ENCODE measurements at places on chromosomes 16 and 17. TPM values are rescaled to one million over a fixed set of nuclear protein-coding genes. Genes with fewer than 3 reads are reported as not detected.

- H3K27ac ChIP-seq = no peak overlapping the region
- peaks cover 17% of the 10 kb centered on the region for H3K27me3 ChIP-seq
- no peak overlapping the region for H3K4me3 ChIP-seq
- H3K4me1 ChIP-seq = peaks cover 4% of the 10 kb centered on the region
- no peak for DNase-seq
- no peaks in the 10 kb centered on the region for H3K36me3 ChIP-seq
These were observed 6.3 kb downstream of the VWA3A start for GRCh38 chr16:22098405-22099255.

GRCh38 chr16:8712589-8713361 lies 38.4 kb downstream of the ABAT start:
- peaks cover 24% of the 10 kb centered on the region for H3K36me3 ChIP-seq
- H3K4me1 ChIP-seq = peaks cover 6% of the 10 kb centered on the region
- no peak overlapping the region for H3K27ac ChIP-seq
- H3K27me3 ChIP-seq = no peaks in the 10 kb centered on the region
- no peak overlapping the region for H3K4me3 ChIP-seq

GRCh38 chr17:48878920-48879898 lies 13.4 kb upstream of the ATP5MC1 start:
- no peak overlapping the region for H3K27ac ChIP-seq
- H3K4me3 ChIP-seq = no peak overlapping the region
- no peak for DNase-seq
- peaks cover 2% of the 10 kb centered on the region for H3K4me1 ChIP-seq
- H3K27me3 ChIP-seq = no peaks in the 10 kb centered on the region

GRCh38 chr16:265002-265529 lies 10.7 kb downstream of the RGS11 start:
- H3K4me1 ChIP-seq = no peaks in the 10 kb centered on the region
- DNase-seq = no peak
- peaks cover 40% of the 10 kb centered on the region for H3K36me3 ChIP-seq
- no peak overlapping the region for H3K27ac ChIP-seq
- no peaks in the 10 kb centered on the region for H3K27me3 ChIP-seq

Gene CRYM
- 4.5 TPM for total RNA-seq

Gene NPIPB13
- total RNA-seq = 48.1 TPM

Gene MPP3
- not detected for total RNA-seq

Gene LRRC3C
- total RNA-seq = not detected

Gene GDPD1
- 0.71 TPM for total RNA-seq

Data from activated B cell treated with CpG ODN at 0.5 μM for 24 hours (primary cell).